Omental fat pad (tissue), 4 donors: ENCODE measurements at places on chromosomes 12 and 14. TPM values are rescaled to one million over a fixed set of nuclear protein-coding genes. Genes with fewer than 3 reads are reported as not detected.

- DNase-seq, result no peak
Observed at GRCh38 chr12:85519163-85519562, 239.1 kb downstream of the ALX1 start.

- DNase-seq, result no peak
Observed at GRCh38 chr12:29582146-29582545, 84.7 kb upstream of the OVCH1 start.

DNA sequence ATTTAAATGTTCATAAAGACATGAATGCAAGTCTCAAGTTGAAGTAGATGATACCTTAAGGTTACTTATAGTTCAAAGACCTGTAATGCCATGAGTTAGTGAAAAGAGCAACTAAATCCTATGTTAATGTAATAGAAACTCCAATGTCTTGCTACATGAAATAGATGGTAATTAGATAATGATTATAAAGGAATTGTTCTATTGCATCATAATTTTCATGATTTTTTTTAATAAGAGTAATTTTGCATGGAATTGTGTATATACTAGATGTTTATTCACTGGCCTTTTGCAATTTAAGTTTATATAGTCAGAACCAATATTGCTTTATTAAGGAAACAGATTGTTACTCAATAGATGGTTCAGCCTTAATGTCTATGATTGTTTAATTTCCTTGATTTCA is 115.5 kb upstream of the SYT10 start:
- no peak for DNase-seq

GRCh38 chr14:36662258-36662542 is 540 bp downstream of the PAX9 start:
- no peak for DNase-seq

DNA sequence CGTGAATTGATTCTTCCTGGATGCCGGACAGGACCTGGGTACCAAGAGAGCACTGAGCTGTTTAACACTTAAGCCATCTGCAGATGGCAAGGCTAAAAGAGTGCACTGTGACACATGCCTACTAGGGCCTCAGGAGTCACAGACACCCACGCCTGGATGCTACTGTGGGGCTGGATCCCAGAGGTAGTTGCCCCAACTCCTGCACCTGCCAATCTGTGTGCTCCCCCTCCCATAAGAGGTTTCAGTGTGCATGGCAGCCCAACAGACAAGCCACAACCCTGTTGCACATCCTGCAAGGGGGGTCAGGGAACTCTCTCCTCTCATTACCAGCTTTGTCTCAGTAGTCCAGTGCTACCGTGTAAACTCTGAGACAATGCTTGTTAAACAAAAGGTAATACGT is 169.0 kb downstream of the CEP128 start:
- no peak for DNase-seq

DNA sequence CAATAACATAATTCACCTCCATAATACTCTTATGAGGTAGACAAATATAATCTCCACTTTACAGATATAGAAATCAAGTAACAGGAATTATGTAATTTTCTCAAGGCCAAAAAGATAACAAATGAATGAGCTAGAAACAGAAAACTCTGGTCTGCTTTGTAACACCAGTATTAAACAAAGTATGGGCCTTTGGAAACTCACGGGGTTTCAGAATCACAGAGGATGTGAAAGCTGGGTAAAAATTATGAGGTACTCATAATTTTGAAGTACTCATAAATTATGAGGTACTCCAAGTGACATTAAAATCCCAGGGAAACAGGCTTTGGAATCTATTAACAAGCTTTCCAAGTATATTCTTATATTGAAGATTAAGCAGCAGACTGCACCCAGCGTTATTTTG is 140.2 kb downstream of the MED13L start:
- DNase-seq, result no peak

GRCh38 chr12:131430158-131430742 is 280.6 kb upstream of the SFSWAP start:
- DNase-seq, result no peak

- no peak for DNase-seq
Observed at GRCh38 chr12:89087149-89087825, 265.0 kb downstream of the DUSP6 start.

DNA sequence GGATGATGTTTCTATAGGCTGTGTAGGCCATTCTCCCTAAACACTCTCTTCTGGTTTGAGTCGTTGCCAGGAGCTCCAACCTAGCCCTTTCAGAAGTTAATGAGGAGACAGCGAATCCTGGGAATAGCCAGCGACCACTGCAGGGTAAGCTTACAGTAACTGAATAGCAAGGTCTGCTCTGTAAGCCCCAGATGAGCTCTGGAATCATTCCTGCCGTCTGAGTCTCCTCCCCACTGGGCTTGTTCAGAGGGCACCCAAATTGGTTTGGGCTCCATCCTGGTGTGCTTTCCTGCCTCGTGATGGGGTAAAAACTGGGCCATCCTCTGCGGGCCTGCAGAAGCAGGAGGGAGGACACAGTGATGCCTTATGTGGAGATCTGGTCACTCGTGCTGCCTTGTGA is 43.3 kb upstream of the EMP1 start:
- DNase-seq, result no peak

GRCh38 chr12:8648576-8649205 is 13.9 kb downstream of the MFAP5 start:
- DNase-seq, result no peak

- no peak for DNase-seq
Observed at GRCh38 chr12:12641650-12642049, 30.0 kb downstream of the CREBL2 start.

GRCh38 chr14:33555710-33556350 is 395.0 kb downstream of the EGLN3 start:
- DNase-seq, result no peak

DNA sequence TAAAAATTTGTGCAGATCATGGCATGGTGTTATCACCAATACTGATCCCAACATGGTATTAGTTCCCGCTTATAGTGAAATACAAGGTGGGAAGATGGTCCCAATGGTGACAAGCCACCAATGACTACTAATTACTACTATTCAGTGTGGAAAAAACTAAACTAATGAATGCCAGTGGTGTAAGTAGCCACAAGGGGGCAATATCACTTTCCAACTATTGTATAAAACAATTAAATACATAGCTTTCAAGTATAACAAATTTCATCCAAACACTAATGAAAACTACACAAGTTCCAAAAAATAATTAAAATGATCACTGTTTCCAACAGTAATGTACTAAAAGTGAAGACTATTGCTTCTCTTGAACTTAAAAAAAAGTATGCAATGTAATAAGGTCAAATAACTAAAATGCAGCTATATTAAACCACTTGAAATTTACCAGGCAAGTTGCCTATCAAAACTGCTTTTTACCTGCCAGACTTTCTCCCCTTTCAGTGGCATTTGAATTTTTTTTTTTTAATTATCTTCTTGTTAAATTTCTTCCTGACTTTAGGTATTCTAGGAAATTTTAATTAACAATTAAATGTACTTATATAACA is 58.0 kb downstream of the PAPLN start:
- no peak for DNase-seq

STYK1 gene
- 0.56 TPM for total RNA-seq

GRCh38 chr12:26906704-26907103 is 31.1 kb downstream of the INTS13 start:
- no peak for DNase-seq

HOXC12 gene
- not detected for total RNA-seq

NANOG gene
- total RNA-seq, result not detected

- DNase-seq, result no peak
Observed at GRCh38 chr12:12986775-12987331, 13.2 kb downstream of the HEBP1 start.

PAH gene
- total RNA-seq, result not detected

GRCh38 chr12:51071663-51072062 is 11.7 kb downstream of the CSRNP2 start:
- no peak for DNase-seq

DNA sequence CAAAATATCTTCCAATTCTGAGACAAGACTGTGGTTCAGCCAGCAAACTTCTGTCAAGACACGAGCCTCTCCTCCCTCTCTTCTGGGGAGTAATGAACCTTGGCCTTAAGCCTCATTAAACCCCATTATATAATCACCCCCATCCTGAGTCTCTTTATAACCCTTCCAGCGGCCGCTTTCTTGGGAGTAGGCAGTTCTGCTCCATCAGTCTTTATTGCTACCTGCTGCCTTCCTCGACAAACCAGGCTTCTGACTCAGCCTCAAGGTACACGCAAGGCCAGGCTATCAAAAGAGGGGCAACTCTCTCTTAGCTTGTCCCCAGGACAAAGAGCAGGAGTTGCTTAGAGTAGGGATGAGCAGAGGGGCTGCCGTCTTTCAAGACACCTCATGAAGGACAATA is 300.8 kb upstream of the NOS1 start:
- no peak for DNase-seq

DNA sequence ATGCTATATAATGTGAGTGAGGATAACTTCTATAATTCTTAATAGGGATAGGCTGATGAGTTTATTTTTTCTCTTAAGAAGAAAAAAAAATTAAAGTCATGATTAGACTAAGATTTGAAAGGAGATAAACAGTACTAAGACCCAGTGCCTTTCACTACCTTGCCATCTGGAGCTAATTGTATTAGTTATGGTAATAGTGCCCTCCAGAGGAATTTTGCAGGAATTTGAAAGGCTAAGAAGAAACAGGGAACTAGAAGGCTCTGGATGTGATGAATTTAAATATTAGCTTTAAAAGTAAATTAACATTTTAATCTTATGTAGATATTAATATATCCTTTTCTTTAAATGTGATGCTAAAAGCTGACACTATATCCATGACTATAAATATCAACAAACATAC is 36.6 kb upstream of the PIK3C2G start:
- DNase-seq, result no peak

GRCh38 chr12:7884689-7885088 is 12.0 kb upstream of the SLC2A14 start:
- no peak for DNase-seq

DNA sequence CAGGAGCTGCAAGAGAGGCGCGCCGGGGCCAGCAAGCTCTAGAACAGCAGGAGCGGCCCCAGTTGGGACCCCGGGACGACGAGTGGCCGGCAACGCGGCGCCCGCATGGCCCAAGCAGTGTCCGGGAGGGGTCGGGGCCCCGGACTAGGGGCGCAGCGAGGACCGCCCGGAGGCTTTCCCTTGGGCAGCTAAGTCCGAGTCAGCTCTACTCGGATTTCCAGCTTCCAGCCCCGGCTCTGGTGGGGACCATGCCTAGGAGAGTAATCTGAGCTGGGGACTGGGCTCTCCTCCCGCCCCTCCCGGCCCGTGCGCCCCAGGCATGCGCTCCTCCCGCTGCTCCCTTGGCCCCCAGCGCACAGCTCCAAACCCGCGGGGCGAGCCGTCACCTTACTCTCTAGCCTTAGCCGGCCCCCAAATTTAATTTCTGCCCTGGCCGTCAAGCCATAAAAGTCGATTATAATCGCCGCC is 41.6 kb upstream of the CAPRIN2 start:
- no peak for DNase-seq

GRCh38 chr12:5163661-5164060 is 120.0 kb downstream of the KCNA5 start:
- no peak for DNase-seq

DNA sequence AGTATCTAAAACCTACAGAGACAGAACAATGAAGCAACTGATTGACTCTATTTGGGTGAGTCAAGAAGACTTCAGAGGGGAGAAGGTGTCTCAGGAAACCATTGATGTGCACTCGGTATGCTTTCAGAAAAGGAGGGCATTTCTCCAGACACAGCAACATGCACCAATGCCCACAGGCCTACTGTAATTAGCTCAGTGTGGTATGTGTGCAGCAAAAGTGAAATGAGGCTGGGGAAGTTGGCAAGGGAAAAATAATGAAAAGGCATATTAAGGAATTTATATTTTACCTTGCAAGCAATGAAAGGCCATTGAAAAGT is 158.4 kb upstream of the GRIP1 start:
- DNase-seq, result no peak

GRCh38 chr12:83641789-83642188 is 955.1 kb downstream of the TMTC2 start:
- DNase-seq, result no peak

DNA sequence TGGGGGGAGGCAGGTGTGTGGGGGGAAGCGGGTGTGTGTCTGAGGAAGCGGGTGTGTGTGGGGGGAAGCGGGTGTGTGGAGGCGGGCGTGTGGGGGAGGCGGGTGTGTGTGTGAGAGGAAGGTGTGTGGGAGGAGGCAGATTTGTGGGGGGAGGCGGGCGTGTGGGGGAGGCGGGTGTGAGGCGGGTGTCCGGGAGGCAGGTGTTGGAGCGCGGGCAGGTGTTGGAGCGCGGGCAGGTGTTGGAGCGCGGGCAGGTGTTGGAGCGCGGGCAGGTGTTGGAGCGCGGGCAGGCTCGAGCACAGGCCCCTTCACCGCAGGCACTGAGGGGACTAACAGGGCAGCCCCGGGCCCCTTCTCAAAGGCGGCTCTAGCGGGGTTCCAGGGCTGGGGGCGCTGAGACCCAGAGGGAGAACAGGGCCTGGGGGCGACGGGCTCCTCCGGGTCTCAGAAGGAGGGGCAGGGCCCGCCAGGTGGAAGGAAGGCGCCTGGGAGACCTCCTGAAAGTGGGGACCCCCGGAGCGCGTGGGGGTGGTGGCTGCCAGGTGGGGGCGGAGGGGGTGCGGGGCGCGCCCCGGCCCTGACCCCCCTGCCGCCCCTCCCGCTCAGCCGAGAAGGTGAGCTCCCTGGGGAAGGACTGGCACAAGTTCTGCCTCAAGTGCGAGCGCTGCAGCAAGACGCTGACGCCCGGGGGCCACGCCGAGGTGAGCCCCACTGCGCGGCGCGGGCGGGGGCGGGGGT is 3.2 kb downstream of the CRIP2 start:
- DNase-seq, result no peak

DEGS2 gene
- 0.19 TPM for total RNA-seq

NFATC4 gene
- 23.5 TPM for total RNA-seq

GRCh38 chr14:92475451-92476187 is 38.0 kb upstream of the RIN3 start:
- no peak for DNase-seq

- no peak for DNase-seq
Observed at GRCh38 chr12:66571361-66571915, 107.4 kb downstream of the GRIP1 start.

- DNase-seq, result no peak
Observed at GRCh38 chr14:47191700-47192099, 483.7 kb downstream of the MDGA2 start.

RNASE3 gene
- not detected for total RNA-seq

GRCh38 chr12:125983094-125983783 is 918.0 kb downstream of the AACS start:
- peak; percentile 44 for DNase-seq

DNA sequence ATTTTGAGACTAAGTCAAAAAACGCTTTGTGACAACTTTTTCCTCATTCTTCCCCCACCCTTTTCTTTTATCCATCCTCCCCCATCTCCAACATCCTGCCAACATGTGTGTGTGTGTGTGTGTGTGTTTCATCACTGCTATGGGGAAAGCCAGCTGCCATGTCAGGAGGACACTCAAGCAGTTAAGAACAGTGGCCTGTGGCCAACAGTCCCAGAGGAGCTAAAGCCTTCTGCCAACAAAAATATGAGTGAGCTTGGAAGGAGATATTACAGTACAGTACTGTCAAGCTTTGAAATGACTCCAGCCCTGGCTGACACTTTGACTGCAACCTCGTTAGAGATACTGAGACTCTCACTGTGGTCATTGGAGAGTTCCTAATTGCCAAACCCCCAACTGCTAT is 5.0 kb upstream of the CSRP2 start:
- no peak for DNase-seq
